ENCODE measurements at places on chromosomes 1 and 21. TPM values are rescaled to one million over a fixed set of nuclear protein-coding genes. Genes with fewer than 3 reads are reported as not detected.
A peak's percentile ranks its signal among the peaks of the same experiment; 100 is the strongest.

- DNase-seq = no peak
Measured at GRCh38 chr1:172219966-172220365, 200.5 kb upstream of the C1orf105 start.

DNA sequence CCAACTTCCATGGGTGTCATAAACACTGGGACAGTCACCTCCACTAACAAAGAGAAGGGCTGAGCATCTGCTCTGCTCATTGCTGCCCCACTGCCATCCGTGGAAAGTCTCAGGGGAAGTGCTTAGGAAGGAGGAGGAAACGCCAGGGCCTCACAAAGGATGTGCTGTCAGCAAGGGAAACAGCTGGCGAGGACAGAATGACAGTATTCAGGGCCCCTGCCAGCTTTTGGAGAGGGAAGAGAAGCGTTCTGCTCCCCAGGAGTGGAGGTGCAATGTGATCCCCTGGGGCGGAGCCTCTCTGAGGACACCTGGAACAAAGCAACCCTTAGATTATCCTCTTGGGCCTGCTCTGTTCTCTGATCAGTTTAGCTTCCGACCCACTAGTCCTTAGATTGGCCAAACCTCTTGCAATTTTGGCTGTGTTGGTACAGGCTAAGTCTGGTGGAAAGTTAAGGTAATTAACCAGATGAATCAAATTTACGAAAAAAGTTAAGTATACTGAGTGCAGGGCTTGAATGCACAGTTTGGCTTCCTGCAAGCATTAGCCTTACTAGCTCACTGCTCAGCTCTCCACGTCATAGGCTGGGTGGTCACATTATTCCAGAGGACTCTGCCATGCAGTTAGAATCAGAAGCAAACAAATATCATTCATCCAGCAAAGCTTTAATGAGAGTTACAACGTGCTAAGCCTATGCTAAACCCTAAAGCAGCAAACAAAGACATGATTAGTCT is 170.2 kb upstream of the NFIA start:
- DNase-seq = no peak

GRCh38 chr1:93746021-93746812 is 64.6 kb upstream of the BCAR3 start:
- DNase-seq = no peak

DNA sequence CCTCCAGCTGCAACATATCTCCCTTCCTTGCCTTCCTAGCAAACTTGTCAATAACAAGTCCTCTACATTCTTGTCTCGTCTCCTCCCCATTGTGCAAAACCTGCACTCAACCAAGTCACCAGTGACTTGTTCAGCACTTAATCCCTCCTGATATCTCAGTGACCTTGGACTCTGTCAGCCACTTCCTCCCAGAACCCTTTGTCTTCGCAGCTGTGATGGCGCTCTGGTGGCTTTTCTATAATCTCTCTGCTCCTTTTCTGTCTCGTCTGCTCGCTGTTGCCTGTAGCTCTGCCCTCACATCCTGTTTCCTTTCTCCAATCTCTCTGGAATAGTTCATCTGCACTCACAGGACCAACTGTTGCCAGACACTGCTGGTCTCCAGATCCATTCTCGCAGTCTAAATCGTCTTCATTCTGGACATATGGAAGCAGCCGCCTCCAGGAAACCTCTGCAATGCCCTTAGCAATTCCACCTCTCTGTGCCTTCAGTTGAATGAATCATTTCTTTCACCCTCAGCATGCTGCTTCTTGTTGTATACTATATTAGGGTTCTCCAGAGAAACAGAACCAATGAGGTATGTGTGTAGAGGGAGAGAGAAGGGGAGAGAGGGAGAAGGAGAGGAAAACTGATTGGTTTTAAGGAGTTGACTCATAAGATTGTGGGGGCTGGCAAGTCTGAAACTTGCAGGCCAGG is 17.4 kb upstream of the IFNAR2 start:
- DNase-seq = no peak

- no peak for DNase-seq
Measured at GRCh38 chr1:9249534-9250410, 15.2 kb downstream of the H6PD start.

DNA sequence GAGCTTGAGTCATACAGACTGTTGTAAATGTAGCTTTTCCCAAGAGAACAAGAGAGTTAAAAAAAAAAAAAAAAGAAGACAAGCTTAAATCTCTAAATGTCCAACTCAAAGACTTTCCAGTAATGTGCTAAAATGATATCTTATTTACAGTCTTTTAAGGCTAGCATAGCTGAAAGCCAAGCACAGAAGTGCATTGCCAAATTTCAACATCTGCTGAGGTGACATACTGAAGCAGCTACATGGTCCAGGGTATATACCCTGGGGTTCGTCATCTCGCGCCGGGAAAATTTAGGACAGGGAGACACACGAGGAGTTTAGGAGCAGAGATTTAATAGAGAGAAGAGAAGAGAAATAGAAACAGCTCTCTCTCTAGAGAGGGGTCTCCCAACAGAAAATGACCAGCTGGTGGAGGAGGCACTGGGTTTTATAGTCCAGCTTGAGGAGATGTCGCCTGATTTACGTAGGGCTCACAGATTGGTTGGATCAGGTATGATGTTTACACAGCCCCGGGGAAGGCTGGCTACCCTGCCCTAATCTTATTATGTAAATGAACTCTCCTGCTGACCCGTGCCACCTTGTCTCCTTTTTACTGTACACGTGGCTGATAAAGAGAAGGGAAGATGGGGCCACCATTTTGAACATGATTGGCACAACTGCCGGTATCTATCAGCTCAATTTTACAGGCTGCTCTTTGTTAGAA is 172.7 kb downstream of the TRIM33 start:
- DNase-seq = no peak

- no peak for DNase-seq
Measured at GRCh38 chr1:205488074-205488723, 16.3 kb upstream of the CDK18 start.

DNA sequence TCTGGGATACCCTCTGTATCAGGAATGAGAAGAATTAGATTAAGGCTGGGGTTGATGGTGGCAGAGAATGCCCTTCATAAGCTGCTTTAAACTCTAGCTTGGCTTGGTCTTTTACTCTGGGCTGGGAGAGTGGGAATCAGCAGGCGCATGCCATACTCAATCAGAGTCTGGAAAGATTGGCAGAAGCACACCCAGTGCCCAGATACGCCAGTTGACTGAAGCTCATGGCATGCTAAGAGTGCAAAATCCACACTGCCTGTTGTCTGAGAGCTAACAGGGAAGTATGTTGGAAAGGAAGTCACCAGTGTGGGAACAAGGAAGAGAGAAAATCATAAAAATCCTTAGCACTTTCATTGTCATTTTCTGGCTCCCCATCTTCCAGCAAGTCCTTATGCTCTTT is 53.0 kb downstream of the HMCN1 start:
- DNase-seq = no peak

DNA sequence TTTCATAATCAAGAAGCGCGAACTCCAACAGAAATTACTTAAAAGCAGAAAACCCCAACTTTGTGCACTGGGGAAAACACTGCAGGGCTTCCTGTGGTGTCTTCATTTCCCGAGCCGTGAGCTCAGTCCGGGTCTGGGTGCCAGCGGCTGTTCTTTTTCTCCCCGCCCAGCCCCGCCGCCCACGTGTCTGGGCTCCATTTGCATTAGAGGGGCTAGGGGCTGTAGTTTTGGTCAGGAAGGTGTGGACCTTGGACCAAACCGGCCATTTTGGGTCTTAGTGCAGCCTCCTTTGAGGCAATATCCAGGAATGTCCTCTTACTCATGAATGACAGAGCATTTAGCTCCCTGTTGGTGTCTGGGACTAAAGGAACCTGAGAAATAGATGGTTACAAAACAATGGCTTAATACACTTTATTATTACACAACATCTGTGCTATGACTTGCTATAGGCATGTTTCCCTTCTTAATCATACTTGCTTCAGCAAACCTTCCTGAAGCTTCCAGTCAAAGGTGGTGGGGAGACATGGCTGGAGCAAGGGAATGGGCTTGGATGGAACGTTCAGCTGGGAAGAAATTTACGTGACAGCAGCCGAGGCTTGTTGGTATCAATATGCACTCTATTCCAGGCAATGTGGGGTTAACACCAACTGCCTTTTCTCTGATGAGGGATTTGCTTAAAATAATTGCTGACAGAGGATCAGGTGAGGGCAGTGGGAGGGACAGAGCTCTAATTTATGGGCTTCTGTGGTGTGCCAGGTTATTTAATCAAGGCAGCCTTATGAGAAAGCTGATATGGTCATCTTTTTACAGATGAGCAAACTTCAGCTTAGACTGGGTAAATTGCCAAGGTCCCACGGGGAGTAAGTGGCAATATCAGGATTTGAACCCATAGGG is 1.1 kb downstream of the AGTRAP start:
- DNase-seq = no peak

DNA sequence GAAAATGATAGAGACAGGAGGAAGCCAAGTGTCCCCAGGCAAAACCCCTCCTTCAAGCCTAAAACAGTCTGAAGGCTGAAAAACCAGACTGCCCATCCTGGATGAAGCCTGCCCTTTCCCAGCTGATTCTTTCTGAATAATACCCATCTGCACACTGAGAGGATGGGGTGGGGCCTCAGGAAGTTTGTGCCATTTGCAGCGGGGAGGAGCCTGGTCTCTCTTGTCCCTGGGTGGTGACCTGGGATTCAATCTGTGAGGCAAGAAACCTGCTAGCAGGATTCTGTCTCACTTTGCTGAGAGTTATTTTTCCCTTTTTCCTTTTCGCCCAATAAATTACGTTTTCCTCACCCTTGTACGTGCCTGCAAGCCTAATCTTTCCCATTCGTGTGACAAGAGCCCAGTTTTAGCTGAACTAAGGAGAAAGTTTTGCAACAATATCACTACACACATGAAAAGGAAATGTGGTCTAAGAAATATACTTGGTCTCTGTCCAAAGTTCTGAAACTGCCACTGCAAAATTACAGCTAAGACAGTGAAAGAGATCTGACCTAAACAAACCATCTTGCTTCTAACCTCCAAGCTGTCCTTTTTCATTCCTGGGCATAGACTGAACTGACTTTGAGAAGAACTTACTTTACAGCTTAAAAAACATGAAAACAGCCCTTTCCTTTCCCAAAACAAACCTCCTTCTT is 105.0 kb downstream of the COP1 start:
- no peak for DNase-seq

GRCh38 chr21:36481639-36482038 is 1.7 kb upstream of the CLDN14 start:
- no peak for DNase-seq

GRCh38 chr1:25184001-25184762 is 48.1 kb downstream of the SYF2 start:
- DNase-seq = no peak

DNA sequence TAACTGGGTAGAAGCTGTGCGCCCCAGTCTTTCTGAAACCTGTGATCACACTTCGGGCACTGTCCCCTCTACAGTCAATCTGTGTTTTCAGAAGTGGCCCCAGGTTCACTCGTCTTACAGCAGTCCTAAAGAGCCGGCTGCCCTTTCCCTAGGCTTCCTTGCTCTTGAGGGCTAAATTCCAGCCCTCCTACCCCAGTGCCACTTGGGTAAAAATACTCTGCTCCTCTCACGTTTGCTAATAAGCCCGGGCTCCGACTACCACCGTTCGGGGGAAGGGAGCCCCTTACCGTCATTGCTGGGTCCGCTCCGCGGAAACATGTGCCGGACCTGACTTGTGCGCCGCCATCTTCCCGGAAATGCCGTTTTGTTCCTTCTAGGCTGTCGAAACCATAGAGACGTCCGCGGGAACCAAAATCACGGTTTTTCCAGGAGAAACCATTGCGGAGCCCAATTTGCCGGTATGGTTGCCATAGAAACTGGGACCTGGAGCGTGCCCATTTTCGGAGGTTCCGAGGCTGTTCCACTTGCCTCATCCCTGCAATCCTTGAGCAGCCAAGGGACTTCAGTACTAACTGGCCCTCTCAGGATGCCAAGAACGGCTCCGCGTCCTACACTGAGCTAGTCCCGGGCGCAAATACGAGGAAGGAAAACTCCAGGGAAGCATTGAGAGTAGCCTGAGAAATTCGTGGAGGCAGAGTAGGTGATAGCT is at the start of gene GPATCH4:
Gene GPATCH4, minus strand, starts transcription at position 358 of the 709 bp plus-strand sequence.
- DNase-seq = peak; percentile 77

DNA sequence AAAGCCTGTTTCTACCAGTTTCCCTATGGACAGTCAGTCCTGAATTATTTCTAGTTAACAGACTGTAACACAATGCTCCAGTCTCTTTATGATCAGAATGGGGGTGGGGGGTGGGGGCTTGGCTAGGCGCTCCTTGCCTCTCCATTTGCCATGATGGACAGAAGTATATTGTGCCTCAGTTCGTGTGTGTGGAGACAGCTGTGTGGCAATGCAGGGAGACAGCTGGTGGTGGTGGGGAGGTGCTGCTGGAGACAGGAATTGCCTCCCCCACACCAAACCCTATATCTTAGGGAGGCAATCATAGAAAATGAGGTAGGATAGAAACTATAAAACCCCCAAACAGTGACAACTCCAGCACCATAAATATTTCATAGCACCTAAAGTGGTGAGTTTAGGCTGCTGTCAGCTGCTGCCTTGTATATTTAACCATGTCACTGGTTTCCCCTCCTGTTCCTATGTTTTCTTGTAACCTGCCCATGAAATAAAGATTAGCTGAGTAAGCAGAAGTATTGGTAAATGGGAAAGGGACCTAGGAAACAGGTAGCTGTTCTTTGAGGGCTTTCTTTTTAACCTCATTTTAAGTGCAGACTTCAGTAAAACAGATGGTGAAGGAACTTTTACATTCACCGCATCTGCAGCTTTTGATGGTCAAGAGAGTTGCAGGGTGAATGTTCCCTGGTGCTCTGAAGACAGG is 3.4 kb downstream of the PLXNA2 start:
- no peak for DNase-seq

DNA sequence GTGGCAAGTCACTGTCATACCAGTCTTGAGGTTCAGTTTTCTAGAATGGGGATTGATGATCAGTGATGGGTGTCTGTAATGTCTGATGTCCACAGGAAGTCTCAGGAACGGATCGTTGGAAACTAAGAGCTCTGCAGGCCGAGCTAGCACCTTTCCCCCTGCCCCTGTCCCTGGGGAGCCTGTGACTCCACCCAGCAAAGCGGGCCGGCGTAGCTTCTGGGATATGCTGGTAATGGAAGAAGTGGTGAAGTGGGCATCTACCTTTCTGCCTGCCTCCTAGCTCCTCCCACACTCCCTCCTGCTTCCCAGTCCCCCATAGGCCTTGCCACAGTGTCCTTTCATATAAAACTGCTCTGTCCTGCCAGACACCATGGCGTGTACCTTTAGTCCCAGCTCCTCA is 13.4 kb downstream of the HYI start:
- no peak for DNase-seq

Gene IVL
- total RNA-seq = 2.7 TPM

Gene OR2T11
- total RNA-seq = not detected

Gene KRTAP12-1
- not detected for total RNA-seq

Gene SLAMF9
- not detected for total RNA-seq

Gene ARMH1
- total RNA-seq = 1.4 TPM

Gene RPTN
- not detected for total RNA-seq

Measured in urinary bladder (tissue), 4 donors.